H9 (cell line): ENCODE measurements at places on chromosomes 3 and 15.

DNA sequence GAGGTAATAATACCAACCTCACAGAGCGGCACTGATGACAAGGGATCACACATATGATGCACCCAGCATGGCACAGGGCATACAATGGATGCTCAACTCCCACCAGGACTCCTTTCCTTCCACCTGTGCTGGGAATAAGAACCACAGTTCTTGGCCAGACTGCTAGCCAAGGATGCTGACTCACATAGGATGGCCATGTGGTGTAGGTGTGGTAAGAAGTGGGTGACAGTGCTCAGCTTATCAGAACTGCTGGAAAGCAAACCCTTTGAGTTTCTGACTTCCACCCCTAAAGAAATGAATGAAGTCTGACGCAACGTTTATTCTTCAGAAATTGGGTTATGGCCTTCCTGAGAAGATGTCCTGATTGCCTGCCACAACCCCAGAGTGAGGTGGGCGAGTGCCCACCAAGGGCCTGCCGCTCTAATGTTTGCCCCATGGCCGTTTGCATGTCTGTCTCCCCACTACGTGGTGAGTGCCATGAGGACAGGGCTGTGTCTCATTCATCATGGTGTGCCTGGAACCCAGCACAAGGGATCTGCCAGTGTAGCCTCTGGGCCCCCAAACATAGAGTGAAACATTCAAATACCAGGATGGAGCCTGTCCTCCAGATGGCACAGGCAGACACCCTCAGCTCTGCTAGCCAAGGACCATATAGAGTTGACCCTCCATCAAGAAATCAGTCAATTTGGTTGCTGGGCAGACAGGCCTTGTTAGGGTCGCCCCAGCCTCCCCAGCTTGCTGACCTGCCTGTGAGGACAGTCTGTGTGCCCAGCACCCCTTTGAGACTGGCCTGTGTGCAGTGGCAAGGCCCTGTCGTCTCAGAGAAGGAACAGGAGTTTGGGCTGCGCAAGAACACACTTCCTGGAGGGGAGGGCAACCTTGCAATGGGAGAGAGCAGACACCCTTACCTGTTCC is 57.6 kb upstream of the SLCO2A1 start:
- no peak for DNase-seq

DNA sequence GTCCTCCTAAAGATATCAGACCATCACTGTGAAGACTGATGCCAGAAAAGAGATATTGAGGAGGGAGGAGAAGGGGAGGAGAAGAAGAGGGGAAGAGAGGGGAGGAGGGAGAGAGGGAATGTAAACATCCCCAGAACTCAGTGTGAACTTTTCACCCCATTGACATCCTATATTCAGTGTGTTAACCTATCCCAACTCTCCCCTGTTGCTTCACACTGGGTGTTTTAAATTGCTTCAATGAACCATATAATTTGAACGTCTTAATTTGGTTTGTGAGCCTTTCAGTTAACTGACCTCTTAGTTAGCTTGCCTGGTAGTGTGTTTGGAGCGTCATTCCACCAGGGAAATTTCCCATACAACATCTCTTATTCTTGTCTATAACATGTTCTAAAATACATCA is 29.8 kb upstream of the PTPRG start:
- no peak for DNase-seq

GRCh38 chr3:175267561-175267960 is 408.4 kb downstream of the NAALADL2 start:
- no peak for DNase-seq

- DNase-seq, result no peak
Measured at GRCh38 chr15:69910514-69910913, 187.2 kb downstream of the TLE3 start.

- no peak for DNase-seq
Measured at GRCh38 chr15:101437209-101437608, 52.3 kb downstream of the PCSK6 start.

GRCh38 chr3:36991923-36992805 is 767 bp downstream of the EPM2AIP1 start:
- no peak for DNase-seq

- no peak for DNase-seq
Measured at GRCh38 chr3:138675393-138675792, 66.8 kb downstream of the FAIM start.

DNA sequence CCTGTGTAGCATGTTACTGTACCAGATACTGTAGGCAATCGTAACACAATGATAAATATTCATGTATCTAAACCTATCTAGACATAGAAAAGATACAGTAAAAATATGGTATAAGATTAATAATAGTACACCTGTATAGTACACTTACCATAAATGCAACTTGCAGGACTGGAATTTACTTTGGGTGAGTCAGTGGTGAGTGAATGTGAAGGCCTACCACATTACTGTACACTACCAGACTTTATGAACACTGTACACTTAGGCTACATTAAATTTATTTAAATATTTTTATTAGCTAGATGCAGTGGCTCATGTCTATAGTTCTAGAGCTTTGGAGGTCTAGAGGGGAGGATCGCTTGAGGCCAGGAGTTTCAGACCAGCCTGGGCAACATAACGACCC is 186.6 kb upstream of the ROPN1 start:
- DNase-seq, result no peak

GRCh38 chr3:50204804-50205412 is at the start of gene SLC38A3:
Gene SLC38A3, plus strand, starts transcription at chr3:50205271. Its CDS starts 8,929 bp downstream, at chr3:50214200.
- peak; percentile 78 for DNase-seq

- DNase-seq, result no peak
Measured at GRCh38 chr3:67529337-67529736, 125.1 kb downstream of the SUCLG2 start.

DNA sequence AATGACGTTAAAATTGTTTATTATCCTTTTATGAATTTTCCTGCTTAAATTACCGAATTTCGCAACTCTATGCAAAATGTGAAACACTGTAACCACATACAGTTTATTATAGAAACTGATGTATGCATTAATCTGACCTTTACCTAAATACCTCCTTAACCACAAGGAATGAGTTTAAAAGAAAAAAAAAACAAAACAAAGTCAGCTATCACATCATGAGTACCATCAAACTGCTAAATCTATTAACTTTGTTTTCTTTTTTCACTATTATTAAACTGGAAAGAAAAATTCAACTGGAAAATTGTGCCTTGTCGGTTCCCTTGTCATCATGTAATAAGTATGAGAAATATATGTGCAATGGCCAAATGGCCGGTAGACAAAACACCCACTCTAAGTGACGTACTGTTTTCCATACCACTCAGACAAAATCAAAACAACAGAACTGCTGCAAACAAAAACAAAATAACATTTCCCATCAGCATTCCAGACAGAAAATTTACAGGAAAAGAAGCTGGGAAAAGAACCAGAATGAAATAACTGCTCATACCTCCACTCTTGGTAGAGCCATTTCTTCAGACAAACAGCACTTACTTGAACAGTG is 415.3 kb downstream of the FOXP1 start:
- no peak for DNase-seq

- DNase-seq, result peak; percentile 20
Measured at GRCh38 chr3:134035836-134036235, 6.1 kb upstream of the SLCO2A1 start.
